Upper lobe of right lung (tissue), 1 donor: ENCODE measurements at places on chromosomes 1 and 21. TPM values are rescaled to one million over a fixed set of nuclear protein-coding genes. Genes with fewer than 3 reads are reported as not detected.
A peak's percentile ranks its signal among the peaks of the same experiment; 100 is the strongest.

The LCE2C gene
- total RNA-seq: not detected

The S100A7 gene
- not detected for total RNA-seq

The ZNF648 gene
- not detected for total RNA-seq

The AMPD1 gene
- not detected for total RNA-seq

The FAM72B gene
- total RNA-seq: 0.55 TPM

The FCRL2 gene
- 0.20 TPM for total RNA-seq

The DCST2 gene
- 1.5 TPM for total RNA-seq

The CFAP107 gene
- not detected for total RNA-seq

The AGMAT gene
- total RNA-seq: not detected

The FYB2 gene
- 1.7 TPM for total RNA-seq

The LEMD1 gene
- 2.1 TPM for total RNA-seq

DNA sequence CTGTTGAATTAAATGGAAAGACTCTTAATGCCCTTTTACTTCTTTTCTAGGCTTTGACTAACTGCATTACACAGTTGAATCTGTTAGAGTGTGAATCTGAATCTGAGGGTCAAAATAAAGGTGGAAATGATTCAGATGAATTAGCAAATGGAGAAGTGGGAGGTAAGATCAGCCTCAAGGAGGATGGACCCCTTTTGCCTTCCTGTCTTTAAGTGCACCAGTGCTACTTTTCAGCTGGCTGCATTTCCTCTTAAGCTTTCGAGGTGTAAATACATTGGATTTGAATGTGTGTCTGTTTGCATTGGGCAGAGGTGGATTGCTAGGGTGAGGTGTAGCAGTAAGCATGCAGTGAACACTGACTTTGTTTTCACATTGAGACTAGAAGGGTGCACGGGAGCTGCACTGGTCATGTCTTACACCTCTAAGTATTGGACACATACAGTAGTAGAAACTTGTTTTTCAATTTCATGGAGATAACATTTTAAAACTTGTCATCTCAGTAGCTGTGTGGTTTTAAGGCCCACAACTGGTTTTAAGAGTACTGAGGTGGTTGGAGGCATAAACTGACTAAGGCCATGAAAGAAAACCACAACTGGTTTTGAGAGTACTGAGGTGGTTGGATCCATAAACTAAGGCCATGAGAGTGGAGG, 35.4 kb downstream of the MIA3 start:
- no peak overlapping the region for H3K27ac ChIP-seq
- DNase-seq: no peak
- H3K4me3 ChIP-seq: no peak overlapping the region
- H3K36me3 ChIP-seq: peaks cover 96% of the 10 kb centered on the region
- H3K4me1 ChIP-seq: peaks cover 7% of the 10 kb centered on the region
- H3K27me3 ChIP-seq: no peaks in the 10 kb centered on the region

GRCh38 chr1:18109756-18110597, 2.4 kb downstream of the IGSF21 start:
- H3K36me3 ChIP-seq: no peaks in the 10 kb centered on the region
- no peak overlapping the region for H3K27ac ChIP-seq
- peaks cover 69% of the 10 kb centered on the region for H3K27me3 ChIP-seq
- peaks cover 9% of the 10 kb centered on the region for H3K4me1 ChIP-seq

- H3K27me3 ChIP-seq: no peaks in the 10 kb centered on the region
- no peak for DNase-seq
- H3K36me3 ChIP-seq: no peaks in the 10 kb centered on the region
- no peak overlapping the region for H3K27ac ChIP-seq
- no peak overlapping the region for H3K4me3 ChIP-seq
These were observed 14.9 kb downstream of the SLC45A3 start for GRCh38 chr1:205665201-205666045.

- H3K4me1 ChIP-seq: peaks cover 9% of the 10 kb centered on the region
- H3K27me3 ChIP-seq: no peaks in the 10 kb centered on the region
- no peaks in the 10 kb centered on the region for H3K36me3 ChIP-seq
These were observed 68.6 kb upstream of the COG2 start for GRCh38 chr1:230573658-230574057.

- H3K27me3 ChIP-seq: no peaks in the 10 kb centered on the region
- DNase-seq: no peak
- H3K36me3 ChIP-seq: no peaks in the 10 kb centered on the region
These were observed 10.1 kb downstream of the TRAF5 start for GRCh38 chr1:211336775-211337174.

GRCh38 chr1:185517808-185518419, 200.9 kb upstream of the IVNS1ABP start:
- no peaks in the 10 kb centered on the region for H3K27me3 ChIP-seq
- H3K4me1 ChIP-seq: no peaks in the 10 kb centered on the region
- no peak overlapping the region for H3K27ac ChIP-seq

- H3K27ac ChIP-seq: peak overlapping the region; percentile 43
- H3K4me3 ChIP-seq: no peak overlapping the region
- no peaks in the 10 kb centered on the region for H3K27me3 ChIP-seq
- peaks cover 29% of the 10 kb centered on the region for H3K4me1 ChIP-seq
- peak; percentile 5 for DNase-seq
These were observed 18.3 kb downstream of the SYNC start for GRCh38 chr1:32684167-32684811.

DNA sequence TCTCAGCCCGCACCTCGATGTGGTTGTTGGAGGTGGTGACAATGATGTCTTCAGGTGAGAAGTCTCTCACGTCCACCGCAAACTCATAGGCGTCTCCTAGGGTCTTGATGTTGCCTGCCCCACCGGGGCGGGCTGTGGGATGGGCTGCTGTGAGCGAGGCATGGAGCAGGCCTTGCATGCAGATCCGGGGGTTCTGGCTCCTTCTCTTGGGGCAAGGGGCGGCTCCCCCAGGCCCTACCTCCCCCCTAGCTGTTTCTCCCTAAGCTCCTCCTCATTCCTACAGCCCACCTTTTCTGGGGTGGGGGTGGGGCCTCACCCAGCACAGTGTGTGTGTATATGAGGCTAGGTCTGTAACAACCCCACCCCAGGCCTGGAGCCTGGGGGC, 775 bp downstream of the HSPB7 start:
- H3K4me1 ChIP-seq: peaks cover 29% of the 10 kb centered on the region
- no peaks in the 10 kb centered on the region for H3K27me3 ChIP-seq
- peak overlapping the region; percentile 78 for H3K27ac ChIP-seq
- H3K4me3 ChIP-seq: peak overlapping the region; percentile 33

DNA sequence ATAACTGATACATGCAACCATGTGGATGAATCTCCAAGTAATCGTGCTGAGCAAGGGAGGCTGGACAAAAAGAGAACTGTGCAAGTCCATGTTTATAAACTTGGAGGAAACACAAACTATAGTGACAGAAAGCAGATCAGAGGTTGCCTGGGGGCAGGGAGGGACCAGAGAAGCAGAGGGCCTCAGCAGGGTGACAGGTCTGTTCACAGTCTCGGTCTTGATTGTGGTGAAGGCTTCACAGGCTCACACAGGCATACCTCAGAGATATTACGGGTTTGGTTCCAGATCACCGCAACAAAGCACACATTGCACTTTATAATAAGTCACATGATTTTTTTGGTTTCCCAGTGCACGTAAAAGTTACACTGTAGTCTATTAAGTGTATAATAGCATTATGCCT, 28.5 kb downstream of the ACOT7 start:
- no peak overlapping the region for H3K4me3 ChIP-seq
- H3K27ac ChIP-seq: no peak overlapping the region
- H3K4me1 ChIP-seq: peaks cover 9% of the 10 kb centered on the region
- DNase-seq: no peak

GRCh38 chr1:178457651-178458050, 39.1 kb downstream of the CLEC20A start:
- no peak overlapping the region for H3K27ac ChIP-seq
- no peaks in the 10 kb centered on the region for H3K27me3 ChIP-seq
- no peak overlapping the region for H3K4me3 ChIP-seq
- no peaks in the 10 kb centered on the region for H3K4me1 ChIP-seq
- peaks cover 30% of the 10 kb centered on the region for H3K36me3 ChIP-seq

- no peak overlapping the region for H3K27ac ChIP-seq
- H3K4me1 ChIP-seq: no peaks in the 10 kb centered on the region
- no peaks in the 10 kb centered on the region for H3K36me3 ChIP-seq
These were observed 267.8 kb upstream of the FMN2 start for GRCh38 chr1:239823852-239824251.

DNA sequence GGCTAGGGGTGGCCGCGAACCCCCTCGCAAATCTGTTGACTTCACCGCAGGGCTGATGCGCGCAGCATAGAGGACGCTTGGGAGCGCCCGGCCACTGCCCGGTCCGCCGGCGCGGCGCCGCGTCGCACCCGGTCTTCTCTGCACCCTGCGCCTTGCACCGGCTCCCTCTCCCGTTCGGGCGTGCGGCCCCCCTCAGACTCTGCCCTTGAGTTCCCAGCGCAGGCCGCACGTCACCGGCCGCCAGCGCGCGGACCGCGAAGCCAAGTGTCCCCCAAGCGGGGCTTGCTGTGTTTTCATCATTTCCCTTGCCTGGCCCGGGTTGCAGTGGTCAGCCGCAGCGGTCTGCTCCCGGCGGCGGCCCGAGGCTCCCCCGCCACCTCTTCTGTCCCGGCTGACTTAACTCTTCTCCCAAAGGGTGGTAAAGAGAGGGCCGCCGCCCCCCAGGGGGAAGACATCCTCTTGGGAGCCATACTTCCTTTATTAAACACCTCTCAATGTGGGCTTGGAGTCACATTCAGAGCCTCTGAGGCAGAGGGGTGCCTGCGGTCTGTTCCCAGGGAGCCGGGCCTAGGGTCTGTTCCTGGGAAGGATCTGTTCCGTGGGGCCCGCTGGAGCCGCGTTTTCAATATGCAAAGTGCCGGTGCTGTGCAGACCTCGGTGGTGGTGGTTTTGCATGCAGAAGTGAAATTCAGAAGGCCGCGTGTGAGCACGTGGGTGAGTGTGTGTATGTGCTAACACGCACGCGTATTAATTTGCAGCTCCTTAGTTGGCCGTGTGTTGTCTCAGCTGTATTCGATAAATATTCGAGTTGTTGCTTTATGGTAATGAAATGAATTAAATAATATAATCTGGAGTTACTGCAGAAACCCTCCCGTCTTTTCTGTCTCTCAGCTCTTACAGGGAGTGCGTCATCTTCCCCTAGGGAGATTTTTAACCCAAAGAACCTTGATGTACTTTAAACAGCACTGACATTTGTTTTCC, 17.6 kb downstream of the PBX1 start:
- no peaks in the 10 kb centered on the region for H3K4me1 ChIP-seq
- H3K27me3 ChIP-seq: no peaks in the 10 kb centered on the region
- no peaks in the 10 kb centered on the region for H3K36me3 ChIP-seq
- peak overlapping the region; percentile 24 for H3K4me3 ChIP-seq
- DNase-seq: no peak

DNA sequence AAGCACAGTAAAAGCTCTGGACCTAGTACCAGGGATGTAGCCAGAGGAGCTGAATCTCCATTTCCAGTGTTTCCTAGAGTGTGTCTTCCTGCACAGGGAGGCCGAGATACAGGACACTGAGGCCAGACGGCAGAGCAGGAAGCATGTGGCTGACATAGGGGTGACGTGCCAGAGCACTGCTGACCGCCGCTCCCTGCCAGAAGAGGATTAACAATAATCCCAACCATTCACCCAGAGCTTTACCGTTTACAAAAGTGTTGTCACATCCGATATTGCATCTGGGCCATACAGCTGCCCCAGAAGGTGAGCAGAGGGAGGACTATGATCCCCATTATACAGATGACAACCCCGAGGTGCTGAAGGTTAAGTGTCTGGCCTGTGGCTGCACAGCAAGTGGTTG, 5.8 kb upstream of the CLDN19 start:
- DNase-seq: no peak
- H3K4me3 ChIP-seq: no peak overlapping the region
- H3K4me1 ChIP-seq: no peaks in the 10 kb centered on the region
- no peaks in the 10 kb centered on the region for H3K27me3 ChIP-seq

DNA sequence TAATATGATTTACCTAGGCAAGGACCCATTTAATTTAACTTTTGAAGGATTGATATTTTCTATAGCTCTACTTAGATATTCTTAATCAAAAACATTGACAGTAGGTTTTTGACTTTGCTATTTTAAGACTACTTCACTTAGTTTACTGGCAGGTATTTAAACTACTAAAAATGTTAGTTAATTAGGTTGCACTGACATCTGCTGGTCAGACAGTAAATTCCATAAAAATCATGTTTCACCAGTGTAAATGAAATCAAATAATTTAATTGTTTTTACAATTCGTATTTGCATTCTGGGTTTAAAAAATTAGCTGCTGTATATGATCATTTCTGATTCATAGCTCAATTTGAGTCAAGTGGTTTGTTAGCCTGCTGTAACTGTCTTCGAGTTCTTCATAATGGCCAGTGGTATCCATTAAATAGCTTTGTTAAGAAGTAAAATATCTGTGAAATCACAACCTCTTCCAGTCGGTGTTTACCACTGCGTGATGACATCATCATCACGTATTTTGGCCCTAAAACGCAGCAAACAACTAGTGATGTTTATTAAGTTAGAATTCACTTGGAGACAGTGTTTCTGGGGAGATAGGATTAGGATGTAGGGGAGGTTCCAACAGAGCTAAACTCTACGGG, 26.2 kb downstream of the EXTL2 start:
- H3K27ac ChIP-seq: no peak overlapping the region
- H3K36me3 ChIP-seq: no peaks in the 10 kb centered on the region
- no peaks in the 10 kb centered on the region for H3K4me1 ChIP-seq
- DNase-seq: no peak

DNA sequence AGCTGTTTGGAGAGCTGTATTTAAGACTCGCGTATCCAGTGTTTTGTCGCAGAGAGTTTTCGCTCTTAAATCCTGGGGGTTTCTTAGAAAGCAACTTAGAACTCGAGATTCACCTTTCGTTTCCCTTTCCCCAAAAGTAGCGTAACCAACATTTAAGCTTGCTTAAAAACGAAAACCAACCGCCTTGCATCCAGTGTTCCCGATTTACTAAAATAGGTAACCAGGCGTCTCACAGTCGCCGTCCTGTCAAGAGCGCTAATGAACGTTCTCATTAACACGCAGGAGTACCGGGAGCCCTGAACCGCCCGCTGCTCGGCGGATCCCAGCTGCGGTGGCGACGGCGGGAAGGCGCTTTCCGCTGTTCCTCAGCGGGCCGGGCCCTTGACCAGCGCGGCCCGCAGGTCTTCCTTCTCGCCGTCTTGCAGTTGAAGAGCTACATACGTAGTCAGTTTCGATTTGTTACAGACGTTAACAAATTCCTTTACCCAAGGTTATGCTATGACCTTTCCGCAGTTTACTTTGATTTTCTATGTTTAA, 1.9 kb downstream of the OLIG1 start:
- no peak overlapping the region for H3K27ac ChIP-seq
- H3K27me3 ChIP-seq: peaks cover 68% of the 10 kb centered on the region
- no peak for DNase-seq
- H3K36me3 ChIP-seq: no peaks in the 10 kb centered on the region

DNA sequence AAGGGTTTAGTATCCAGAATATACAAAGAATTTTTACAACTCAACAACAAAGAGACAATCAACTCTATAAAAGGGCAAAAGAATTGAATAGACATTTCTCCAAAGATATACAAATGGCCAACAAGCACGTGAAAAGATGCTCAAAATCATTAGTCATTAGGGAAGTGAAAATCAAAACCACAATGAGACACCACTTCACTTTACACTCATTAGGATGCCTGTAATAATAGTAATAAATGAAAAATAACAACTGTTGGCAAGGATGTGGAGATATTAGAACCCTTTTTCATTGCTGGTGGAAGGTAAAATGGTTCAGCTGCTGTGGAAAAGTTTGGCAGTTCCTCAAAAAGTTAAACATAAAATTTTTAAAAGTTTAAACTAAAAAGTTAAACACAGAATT, 7.0 kb upstream of the ABCD3 start:
- no peak overlapping the region for H3K27ac ChIP-seq
- H3K4me3 ChIP-seq: no peak overlapping the region
- H3K4me1 ChIP-seq: no peaks in the 10 kb centered on the region

GRCh38 chr1:37237948-37238347, 203.6 kb upstream of the GRIK3 start:
- no peaks in the 10 kb centered on the region for H3K36me3 ChIP-seq
- H3K4me3 ChIP-seq: no peak overlapping the region
- no peaks in the 10 kb centered on the region for H3K4me1 ChIP-seq
- peaks cover 29% of the 10 kb centered on the region for H3K27me3 ChIP-seq

- no peaks in the 10 kb centered on the region for H3K36me3 ChIP-seq
- H3K27ac ChIP-seq: no peak overlapping the region
- no peaks in the 10 kb centered on the region for H3K27me3 ChIP-seq
- DNase-seq: no peak
These were observed 260.6 kb downstream of the SMYD3 start for GRCh38 chr1:246246430-246246829.
